IMR-90 (cell line): ENCODE measurements at places on chromosomes 1 and 21. TPM values are rescaled to one million over a fixed set of nuclear protein-coding genes. Genes with fewer than 3 reads are reported as not detected.

The NTMT2 gene
- not detected in 2 replicates for total RNA-seq

The VHLL gene
- total RNA-seq: 0.28 TPM in 1 of 2 replicates, not detected in the other

The AJAP1 gene
- total RNA-seq: under 0.01 TPM in 2 replicates

The KCNE1 gene
- 0.83 and 0.90 TPM in 2 replicates for total RNA-seq

The CD5L gene
- not detected in 2 replicates for total RNA-seq

The RPS27 gene
- 320 and 1,119 TPM in 2 replicates for total RNA-seq

The AQP10 gene
- not detected in 2 replicates for total RNA-seq

The TEKT2 gene
- total RNA-seq: 0.18 TPM in 1 of 2 replicates, not detected in the other

The LIPI gene
- total RNA-seq: not detected in 2 replicates

The AMPD1 gene
- not detected in 2 replicates for total RNA-seq

The OR4F29 gene
- not detected in 2 replicates for total RNA-seq

GRCh38 chr1:107379826-107380225 is 239.0 kb downstream of the NTNG1 start:
- DNase-seq: no peak

DNA sequence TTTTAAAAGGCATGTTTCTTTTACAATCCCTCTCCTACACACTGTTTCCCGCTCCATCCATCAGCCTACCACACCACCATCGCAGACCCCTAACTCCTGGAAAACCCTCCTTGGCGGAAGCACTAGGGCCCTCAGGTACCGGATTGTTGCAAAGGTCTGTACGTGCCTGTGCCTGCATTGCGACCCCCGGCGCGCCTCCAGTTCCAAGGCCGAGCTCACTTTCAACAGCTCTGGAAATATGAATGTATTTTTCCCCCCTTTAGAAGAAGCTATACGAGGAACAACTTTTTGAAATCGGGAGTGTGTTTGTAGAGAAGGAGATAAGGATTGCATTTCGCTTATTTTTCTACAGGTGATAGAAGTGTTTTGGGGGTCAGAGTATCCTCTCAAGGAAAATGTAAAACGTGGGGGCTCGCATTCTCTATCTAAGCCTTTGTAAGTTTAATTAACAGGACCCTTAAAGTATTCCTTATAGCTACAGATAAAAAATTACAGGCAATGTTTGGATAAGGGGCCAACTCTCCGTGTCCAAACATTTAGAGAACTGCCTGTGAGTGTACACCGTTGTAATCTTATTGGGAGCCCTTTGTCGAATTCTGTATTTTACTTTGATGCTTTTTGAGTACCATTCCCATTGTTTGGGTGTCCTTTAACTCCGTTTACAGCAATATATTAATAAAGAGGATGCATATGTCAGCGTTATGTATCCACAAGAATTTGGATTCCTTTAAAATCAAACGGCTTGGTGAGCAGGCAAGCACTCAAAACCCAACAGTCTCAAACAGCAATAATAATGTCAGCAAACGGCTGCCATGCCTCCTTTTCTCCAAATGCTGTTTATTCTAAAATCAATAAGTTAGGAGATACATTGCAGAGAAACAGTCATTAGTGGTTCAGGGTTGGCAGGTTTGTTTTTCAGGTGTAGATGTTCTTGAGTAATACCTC is 5.9 kb downstream of the PRRX1 start:
- no peak for DNase-seq

- DNase-seq: peak; percentile 4
Observed at GRCh38 chr1:38608202-38608864, 251.2 kb downstream of the RRAGC start.

DNA sequence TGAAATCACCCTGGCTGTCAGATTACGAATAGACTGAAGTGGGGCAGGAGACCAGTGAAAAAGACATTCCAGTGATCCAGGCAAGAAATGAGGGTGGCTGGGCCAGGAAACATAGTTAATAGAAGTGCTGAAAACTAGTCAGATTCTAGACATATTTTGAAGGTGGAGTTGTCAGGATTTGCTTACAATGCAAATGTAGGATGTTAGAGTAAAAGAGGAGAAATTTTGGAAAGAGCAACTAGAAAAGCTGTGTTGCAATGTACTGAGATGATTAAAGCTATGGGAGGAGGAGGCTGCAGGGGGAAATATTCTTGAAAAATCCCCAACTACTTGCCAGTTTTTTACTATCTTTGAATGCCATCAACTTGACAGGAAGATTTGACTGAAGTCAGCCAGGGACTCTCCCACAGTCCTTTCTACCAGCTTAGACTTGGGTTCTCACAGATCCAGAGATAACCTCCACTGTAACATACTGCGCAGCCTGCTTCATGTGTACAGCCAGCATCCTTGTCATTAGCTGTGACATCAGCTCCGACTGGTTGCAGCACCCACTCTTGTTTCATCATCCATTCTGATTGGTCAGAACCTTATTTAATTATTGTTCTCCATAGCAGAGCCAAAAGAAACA is 109.7 kb downstream of the TSEN15 start:
- DNase-seq: peak; percentile 59

DNA sequence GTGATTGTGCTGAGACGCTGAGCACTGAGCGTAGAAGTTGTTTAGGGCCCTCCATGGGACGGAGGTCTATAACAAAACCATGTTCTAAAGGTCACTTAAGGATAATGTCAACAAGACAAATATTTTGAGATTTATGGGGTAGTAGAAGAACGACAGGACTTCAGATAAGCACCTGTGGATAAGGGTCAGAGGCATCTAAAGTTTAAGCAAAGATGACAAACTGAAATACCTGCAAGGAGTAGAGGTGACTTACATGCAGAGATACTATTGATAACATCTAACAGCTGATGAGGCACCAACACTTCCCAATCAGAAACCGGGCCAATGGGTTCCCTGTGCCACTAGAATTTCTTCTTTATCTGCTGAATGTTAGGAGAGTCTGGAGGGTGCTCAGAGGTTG is 83.5 kb downstream of the CENPF start:
- no peak for DNase-seq

- no peak for DNase-seq
Observed at GRCh38 chr1:56377431-56377830, 201.9 kb downstream of the PLPP3 start.

GRCh38 chr1:53332833-53333232 is 5.0 kb upstream of the LRP8 start:
- DNase-seq: no peak

DNA sequence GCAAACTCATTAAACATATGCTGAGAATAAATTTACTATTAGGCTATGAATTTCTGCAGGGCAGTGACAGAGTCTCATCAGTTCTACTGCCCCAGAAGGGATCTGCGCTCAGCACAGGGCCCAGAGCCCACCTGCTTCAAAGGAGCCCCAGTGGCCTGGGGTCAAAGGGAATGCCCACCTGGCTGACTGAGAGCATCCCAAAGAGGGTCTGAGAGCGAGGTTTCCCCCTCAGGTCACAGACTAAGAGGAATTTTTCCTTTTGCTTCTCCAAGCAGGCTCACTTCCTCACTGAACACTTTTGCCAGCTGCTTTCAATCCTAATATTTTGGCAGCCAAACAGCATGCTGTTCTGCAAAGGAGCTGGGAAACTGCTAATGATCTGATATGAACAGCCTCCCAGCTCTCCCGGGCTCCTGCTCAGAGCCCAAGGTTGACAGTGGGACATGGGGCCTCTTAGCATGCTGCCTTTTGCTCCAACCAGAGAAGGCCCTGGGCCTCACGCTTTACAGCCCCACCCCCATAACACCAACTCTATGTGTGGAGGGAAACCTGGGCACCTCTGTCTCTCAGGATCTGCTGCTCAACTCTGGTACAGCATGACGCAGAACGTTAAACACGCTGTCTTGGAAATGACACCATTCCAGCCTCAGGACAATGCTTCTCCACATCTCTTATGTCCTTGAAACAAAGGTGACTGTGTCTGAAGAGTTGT is 70.7 kb upstream of the SYT6 start:
- no peak for DNase-seq

DNA sequence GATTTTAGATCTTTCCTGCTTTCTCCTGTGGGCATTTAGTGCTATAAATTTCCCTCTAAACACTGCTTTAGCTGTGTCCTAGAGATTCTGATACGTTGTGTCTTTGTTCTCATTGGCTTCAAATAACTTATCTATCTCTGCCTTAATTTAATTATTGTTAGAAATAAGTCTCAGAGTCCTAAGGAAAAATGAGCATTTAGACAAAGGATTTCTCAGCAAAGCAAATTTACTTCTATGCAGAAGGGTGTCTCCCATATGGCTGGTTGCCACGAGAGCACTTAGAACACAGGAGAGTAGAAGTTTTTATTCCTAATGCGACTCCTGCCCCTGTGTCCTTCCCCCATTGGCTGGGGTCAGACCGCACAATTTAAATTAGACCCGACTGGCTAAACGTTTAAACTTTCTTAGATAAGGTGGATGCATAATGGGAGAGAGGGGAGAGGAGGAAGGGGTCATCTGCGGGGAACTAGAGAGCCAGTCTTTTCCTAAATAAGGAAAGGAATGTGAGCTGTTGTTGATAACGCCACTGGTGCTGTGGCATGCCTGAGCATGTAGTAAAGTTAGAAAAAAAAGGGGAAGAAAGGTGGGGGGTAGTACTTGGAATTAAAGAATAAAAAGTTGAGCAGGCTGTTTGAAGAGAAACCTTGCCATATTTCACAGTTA is 170.2 kb downstream of the DYRK1A start:
- DNase-seq: no peak

DNA sequence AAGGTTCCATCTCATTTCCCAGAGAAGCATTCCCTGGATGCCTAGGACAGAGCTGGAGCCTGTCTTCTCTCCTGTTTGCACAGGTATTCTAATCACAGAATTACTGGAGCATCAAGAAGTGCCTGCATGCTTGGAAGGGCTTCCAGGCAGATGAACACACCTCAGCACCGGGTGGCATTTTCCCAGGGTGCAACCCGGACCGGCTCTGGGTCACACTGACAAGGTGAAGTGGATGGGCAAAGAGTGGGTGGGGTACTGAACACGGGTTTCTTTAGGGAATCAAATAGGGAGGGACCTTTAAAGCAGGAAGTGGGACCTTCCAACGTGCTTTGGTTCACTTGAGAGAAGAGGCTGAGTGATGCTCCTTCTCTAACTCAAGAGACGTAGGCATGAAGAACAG is 7.1 kb upstream of the PEF1 start:
- DNase-seq: no peak

DNA sequence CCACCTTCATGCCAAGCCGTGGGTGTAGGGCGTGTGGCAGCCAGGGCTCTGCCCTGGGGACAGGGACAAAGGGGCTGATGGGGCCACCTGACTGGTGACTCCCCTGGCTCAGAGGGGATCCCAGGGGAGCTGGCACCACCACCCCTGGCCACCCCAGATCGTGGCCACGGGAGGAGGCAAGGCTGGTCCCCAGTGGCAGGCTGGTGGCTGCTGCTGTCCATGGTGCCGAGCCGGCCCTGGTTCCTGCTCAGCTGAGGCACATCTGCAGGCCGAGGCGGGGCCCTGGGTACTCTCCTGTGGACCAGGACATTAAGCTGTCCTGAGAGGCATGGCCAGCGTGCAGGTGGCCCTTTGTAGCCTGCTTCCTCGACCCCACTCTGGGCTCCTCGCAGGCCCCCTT is 6.5 kb downstream of the PLCH2 start:
- DNase-seq: no peak

- no peak for DNase-seq
Observed at GRCh38 chr21:46158666-46159300, 3.4 kb upstream of the FTCD start.

DNA sequence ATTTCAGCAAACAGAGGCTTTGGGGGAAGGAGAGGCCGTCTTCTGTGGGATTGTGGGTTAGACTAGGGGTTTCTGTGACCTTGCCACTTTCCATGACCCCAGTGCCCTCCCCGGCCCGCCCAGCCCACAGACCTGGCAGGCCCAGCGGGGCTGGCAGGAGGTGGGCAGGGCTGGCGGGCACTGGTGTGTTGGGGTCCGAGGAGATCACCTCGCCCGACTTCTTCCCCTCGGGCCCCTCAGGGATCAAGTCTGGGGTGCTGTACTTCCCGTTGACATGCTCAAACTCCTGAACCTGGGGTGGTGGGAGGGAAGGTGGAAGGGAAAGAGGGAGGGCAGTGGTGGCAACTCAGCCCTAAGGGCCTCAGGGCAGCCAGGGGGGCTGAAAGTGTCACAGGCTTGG is 56.3 kb downstream of the CHD5 start:
- DNase-seq: no peak

DNA sequence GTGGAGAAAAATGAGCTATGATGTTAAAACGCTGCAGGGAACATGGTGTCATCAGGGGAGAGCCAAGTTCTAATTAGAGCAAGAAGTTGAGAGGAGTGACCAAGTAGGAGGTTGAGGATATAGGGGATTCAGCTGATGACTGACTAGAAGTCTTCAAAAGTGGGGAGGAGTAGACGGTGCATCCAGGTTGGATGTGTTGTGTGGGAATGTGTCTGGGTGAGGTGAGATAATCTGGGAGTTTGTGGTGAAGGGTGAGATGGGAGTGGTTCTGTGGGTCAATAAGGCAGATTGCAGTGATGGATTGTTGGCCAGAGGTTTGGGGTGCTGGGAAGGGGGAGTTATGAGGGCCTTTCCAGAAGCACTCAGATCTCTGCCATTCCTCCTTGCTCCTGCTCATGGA is 72.0 kb upstream of the IRF2BP2 start:
- no peak for DNase-seq

GRCh38 chr1:68359045-68359444 is 90.7 kb downstream of the RPE65 start:
- peak; percentile 10 for DNase-seq

GRCh38 chr1:43914576-43915525 is 18.8 kb upstream of the ARTN start:
- no peak for DNase-seq

DNA sequence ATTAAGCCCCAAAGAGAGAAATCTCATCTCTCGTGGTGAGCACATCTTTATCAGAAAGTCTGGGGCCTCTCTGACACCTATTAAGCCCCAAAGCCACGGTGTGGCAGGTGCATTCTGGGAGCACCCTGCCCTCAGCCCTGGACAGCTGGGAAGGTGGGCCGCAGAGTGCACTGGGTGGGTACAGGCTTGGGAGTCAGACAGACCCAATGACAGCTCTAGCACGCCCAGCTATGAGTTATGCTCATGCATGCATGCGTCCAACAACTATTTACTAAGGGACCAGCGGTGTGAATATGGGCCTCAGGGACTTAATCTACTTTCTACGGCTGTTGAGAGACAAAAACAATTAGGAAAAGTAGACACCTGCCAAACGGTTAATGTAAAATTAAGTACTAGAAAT is 46.6 kb downstream of the SLC66A1 start:
- DNase-seq: no peak

DNA sequence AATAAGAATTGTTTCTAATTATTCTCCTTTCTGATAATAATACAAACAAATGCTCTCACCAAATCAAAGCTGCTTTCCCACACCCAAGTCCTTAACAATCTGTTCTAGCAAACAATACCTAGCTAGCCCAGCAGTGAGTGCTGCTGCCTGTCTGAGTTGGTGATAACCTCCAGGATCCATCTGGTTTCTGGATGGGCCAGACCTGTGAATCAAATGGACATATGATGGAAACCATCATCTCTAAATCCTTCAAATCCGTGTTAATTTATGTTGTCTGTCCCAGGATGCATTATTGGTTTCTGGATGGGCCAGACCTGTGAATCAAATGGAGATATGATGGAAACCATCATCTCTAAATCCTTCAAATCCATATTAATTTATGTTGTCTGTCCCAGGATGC is 1230.0 kb downstream of the AMY1C start:
- DNase-seq: no peak

- DNase-seq: no peak
Observed at GRCh38 chr1:153481124-153481523, 20.7 kb upstream of the S100A7 start.

GRCh38 chr1:10803971-10804820 is 7.8 kb upstream of the CASZ1 start:
- DNase-seq: no peak
